T-helper 1 cell (primary cell): ENCODE measurements at places on chromosomes 1 and 21.

GRCh38 chr1:5896706-5897660, 95.2 kb downstream of the NPHP4 start:
- DNase-seq = no peak

DNA sequence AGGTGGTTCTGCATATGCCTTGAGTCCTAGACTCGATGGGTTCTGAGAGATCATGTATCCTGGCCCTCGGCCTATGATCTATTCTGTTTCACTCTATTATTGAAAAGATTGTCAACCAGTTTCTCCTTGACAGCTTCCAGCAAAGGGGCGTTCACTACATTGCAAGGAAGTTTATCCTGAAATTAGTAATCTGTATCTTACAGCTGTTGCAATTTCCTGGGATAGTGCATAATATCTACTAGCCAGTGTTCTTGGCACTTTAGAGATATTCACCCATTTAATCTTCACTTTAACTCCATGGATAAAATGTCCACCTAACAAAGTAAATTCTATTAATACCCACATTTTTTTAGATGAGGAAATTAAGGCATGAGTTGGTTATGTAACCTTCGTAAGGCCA, 203.6 kb downstream of the TGFB2 start:
- no peak for DNase-seq

DNA sequence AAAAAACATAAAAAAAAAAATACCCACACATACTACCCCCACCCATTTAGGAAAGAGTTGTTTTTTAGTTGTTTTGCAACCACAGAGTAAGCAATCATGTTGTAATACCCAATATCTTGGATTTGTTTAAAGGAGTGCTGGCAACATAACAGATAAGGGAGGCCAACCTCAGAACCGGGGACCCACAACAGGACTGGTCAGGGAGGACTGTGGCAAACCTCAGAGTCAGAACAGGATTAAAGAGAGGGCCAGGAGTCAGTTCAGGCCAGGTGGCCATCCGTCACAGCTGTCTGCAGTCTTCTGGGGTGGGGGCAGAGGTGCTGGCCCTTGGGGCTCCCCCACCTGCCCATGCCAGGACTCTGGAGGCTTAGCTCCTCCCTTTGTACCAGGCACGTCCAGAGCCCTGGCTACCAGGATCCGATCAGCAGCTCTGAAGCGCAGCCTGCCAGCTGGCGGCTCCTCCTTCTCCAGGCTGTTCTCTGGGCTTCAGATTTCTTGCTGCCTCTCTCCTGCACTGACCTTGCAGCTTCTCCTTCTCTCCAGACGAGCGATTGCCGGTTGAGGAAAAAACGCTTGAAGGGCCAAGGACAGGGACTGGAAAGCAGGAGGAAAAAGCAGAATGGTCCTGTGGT, 7.9 kb downstream of the H6PD start:
- DNase-seq = no peak

GRCh38 chr21:40635391-40635790, 211.6 kb downstream of the DSCAM start:
- no peak for DNase-seq

GRCh38 chr1:34926894-34927293, 2.6 kb downstream of the DLGAP3 start:
- no peak for DNase-seq

DNA sequence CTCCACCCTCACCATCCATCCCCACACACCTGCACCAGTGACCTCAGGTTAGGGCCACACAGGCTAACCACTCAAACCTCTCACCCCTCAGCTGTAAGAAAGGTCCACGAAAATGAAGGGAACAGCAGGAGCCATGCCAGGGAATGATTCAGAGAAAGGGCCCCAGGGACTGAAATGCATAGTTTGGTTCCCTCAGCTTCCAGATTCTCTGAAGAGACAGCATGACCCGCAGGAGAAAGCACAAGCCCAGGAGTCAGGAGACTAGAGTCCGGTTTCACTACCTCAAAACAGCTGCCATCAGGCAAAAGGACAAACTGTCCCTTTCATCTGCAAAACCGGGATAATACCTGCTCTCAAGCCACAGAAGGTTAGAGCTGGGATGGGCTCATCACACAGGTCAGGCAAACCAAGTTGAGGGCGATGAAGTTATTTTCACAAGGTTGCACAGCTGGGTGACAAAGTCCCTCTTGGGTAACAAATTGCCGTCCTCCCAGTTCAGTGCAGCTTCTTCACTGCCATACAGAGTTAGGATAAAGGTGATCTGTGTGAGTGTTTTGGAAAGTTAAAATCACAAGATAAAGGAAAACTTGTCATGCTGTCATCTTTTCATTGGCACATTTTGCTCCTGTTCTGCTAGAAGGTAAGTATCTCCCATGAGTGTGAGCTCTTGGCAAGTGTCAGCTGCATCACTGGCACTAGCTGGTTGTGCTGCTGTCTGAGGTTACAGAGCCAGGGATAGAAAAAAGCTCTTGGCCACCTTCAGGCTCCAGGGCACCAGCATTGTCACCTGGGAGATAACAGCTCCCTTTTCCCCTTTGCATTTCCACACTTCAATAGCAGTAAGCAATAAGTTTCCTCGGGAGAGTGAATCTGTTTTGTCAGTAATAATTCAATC, 120.4 kb downstream of the KCNH1 start:
- no peak for DNase-seq

DNA sequence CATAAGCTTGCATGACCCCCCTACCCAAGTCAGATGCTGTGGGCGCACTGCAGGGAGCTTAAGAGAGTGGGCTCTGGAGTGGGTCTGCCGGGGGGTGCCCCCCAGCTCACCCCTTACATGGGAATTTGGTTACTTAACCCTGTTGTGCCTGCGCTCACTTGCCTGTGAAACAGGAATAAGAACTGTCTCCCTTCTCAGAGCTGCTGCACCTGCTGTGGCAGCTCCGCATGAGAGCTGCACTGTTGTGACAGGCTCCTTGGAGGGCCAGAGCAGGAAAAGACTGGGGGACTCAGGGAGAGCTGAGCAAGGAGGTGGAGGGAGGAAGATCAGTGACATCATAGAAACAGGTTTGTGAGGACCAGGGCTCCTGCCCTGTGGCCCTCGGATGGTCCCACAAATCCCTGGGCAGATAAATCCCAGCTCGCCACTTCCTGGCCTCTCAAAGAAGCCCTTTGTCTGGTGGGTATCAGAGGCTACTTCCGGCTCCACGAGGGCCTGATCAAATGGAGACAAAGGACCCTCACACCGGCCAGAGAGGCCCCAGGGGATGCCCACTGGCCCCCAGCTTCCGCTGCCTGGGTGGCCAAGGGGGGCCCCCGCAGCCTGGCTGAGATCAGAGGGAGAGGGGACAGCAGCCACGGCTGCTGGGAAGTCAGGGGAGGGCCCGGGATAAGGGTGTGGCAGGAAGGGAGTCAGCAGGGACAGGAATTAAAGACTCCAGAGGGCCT, 28.9 kb upstream of the LAPTM5 start:
- DNase-seq = no peak

GRCh38 chr1:158020886-158021620, 27.6 kb downstream of the KIRREL1 start:
- no peak for DNase-seq

GRCh38 chr1:243483071-243483771, 227.4 kb downstream of the SDCCAG8 start:
- no peak for DNase-seq

- no peak for DNase-seq
Observed at GRCh38 chr1:5597991-5598823, 394.0 kb downstream of the NPHP4 start.

DNA sequence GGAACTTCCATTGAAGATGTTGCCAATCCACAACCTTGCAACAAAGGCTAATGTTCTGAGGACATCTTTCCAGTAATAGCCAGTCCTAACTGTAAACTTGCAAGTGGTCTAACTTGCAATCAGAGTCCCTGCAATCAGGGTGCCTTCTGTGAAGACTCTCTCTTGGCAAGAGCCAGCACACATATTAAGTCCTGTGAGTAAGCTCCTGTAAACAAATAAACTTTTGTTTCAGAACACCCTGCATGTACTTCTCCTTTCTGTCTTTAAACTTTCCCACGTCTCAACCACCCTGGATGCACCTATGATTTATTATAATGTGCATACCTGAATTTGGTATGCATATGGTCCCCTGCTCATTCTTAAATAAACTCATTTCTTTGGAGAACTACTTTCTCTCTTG, 9.1 kb downstream of the GBP7 start:
- DNase-seq = no peak

GRCh38 chr1:232239998-232240397, 389.9 kb downstream of the SIPA1L2 start:
- no peak for DNase-seq

DNA sequence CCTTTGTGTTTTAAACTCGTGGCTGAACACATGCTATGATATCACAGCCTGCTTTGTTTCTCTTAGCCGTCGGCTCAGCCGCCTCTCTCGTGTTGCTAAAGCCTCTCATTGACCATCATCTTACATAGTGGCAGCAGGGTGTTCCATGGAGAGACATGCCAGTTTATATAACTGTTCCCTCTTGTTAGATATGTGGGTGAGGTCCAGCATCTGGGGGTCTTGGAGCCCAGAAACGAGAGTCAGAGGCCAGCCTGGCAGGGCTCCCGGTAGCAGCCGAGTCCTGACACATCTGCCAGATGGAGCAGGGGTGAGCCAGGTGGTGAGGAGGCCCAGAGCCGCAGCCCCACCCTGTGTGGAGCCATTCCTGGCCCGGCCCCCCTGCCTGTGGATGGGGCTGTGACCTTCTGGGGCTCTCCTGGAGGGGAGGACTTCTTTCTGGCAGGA, 11.9 kb downstream of the PODN start:
- DNase-seq = no peak

- no peak for DNase-seq
Observed at GRCh38 chr1:15799928-15800835, 7.3 kb downstream of the UQCRHL start.

- DNase-seq = no peak
Observed at GRCh38 chr21:26717146-26717739, 128.0 kb downstream of the ADAMTS1 start.

- DNase-seq = peak; percentile 42
Observed at GRCh38 chr1:9289090-9289534, 3.6 kb upstream of the SPSB1 start.

GRCh38 chr1:8662380-8663072, 154.9 kb downstream of the RERE start:
- DNase-seq = no peak

DNA sequence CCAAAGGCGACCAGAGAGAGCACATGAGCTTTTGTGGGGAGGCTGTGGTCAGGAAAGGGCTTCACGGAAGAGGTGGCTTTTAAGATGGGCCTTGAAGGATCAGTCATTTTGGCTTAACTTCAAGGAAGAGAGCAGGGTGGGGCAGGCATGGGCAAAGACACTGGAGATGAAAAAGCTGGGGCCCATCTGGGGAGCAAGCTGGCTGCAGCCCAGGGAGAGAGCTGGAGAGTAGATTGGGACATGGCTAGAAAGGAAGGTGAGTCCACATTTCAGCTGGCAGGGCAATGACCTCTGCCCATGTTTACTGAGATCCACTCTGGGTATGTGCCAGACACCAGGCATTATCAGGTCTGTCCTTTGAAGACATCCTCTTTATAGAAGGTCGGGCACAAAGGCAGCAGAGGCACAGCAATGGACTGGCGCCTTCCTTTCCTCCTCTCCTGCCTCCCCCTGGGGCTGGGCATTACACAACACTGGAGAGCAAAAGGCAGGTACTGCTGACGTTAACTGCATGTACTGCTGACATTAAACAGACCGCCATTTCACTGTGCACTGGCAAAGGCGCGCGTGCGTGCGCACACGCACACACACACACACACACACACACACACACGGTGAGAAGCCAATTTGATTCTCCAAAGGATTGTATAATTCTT, 2.2 kb upstream of the UBXN10 start:
- DNase-seq = no peak

DNA sequence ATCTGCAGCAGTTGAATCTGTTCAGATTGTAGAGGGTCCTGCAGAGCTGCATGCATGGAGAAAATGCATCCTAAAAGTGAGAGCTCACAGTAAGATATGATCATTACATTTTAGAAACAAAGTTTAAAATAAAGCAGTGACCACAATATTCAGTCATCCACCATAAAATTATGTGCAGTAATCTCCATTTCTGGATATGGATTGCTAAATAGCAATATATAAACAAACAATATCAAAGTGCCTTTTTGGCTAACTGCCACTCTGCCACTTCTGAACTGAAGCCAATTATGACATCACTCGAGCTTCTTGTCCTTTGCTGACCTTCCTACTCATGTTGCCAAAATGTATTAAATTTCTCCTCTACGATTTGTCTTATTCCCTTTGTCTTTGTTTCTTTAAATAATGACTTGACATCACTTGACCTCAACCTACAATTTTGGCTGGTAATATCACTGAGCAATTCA, 262.0 kb upstream of the CXADR start:
- no peak for DNase-seq

- DNase-seq = peak; percentile 29
Observed at GRCh38 chr1:87450615-87451209, 122.0 kb downstream of the LMO4 start.

- no peak for DNase-seq
Observed at GRCh38 chr1:89990976-89991831, 3.7 kb upstream of the ZNF326 start.

- peak; percentile 65 for DNase-seq
Observed at GRCh38 chr1:26702680-26703038, 6.8 kb downstream of the ARID1A start.
